Effector memory CD8-positive, alpha-beta T cell (primary cell): ENCODE measurements at places on chromosomes 5 and 9.

- no peak for DNase-seq
Measured at GRCh38 chr5:77958642-77959330, 182.6 kb upstream of the TBCA start.

DNA sequence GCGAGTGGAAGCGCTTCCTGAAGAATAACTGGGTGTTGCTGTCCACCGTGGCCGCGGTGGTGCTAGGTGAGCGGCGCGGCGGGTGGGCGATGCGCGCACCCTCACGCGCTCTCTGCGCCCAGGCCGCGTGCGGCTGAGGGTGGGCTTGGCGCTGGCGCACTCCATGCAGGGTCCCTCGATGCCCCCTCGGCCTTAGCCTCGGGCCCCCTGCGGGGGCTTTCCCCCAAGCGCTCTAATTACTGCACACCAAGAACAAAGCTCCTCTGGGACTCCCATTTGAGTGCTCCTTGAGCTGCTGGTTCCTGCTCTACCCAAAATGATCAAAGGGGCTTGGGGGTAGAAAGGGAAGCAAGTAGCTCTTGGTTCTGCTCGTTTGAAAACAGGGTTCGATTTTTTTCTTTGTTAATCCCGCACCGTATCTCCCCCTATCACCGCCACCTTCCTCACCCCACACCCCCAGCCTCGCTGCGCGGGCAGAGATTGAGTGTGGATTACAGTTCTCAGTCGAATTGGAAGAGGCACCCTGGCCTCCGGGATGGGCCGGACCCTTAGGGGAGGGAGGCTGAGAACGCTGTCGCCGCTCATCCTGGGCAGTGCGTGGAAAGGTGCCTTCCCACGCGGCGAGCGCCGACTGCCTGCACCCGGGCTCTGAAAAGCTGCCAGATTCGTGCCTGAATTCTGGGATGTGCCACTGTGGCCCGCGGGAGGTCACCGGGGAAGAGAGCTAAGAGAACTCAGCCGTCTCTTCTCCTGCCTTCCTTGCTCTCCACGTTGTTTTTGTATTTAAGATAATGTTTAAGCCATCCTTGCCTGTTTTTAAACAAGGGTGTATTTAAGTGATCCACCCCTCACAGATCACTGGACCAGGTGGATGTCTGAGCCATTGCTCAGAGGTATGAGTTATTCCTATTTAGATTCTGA, 697 bp downstream of the SLC1A1 start:
- no peak for DNase-seq

GRCh38 chr9:131762356-131762932, 22.6 kb upstream of the RAPGEF1 start:
- peak; percentile 74 for DNase-seq

- no peak for DNase-seq
Measured at GRCh38 chr9:110047955-110048402, 160.0 kb downstream of the C9orf152 start.

- no peak for DNase-seq
Measured at GRCh38 chr5:153671653-153672346, 181.3 kb downstream of the GRIA1 start.

DNA sequence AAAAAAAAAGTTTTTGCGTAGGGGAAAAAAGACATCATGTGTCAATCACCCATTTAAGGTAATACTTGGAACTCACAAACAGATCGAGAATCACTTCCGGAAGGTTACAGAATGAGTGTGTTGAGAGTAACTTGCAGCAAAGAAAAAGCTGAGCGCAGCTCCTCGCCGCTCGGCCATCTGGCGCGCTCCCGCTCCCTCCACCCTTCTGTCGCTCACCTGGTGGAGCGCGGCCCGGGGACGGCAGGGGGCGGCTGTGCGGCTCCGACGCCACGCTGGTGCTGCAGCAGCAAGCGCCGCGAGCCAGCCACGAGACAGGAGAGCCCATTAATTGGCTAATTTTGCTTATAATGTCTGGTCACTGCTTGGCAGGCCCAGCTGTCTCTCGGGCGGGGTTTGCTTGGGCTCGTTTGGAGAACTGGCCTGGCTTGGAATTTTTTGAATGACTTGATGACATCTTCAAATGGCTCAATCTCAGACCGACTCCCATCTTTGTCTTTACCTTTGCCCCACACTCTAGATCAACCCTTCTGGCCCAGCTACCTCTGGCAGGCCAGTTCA, 601.8 kb downstream of the CCDC171 start:
- DNase-seq: no peak

GRCh38 chr9:16064771-16065170, 511.9 kb downstream of the CCDC171 start:
- DNase-seq: no peak

- no peak for DNase-seq
Measured at GRCh38 chr5:122978068-122978467, 58.5 kb downstream of the PPIC start.

- no peak for DNase-seq
Measured at GRCh38 chr5:112529525-112529924, 110.4 kb upstream of the EPB41L4A start.

GRCh38 chr5:160183075-160183474, 46.2 kb upstream of the FABP6 start:
- DNase-seq: no peak

DNA sequence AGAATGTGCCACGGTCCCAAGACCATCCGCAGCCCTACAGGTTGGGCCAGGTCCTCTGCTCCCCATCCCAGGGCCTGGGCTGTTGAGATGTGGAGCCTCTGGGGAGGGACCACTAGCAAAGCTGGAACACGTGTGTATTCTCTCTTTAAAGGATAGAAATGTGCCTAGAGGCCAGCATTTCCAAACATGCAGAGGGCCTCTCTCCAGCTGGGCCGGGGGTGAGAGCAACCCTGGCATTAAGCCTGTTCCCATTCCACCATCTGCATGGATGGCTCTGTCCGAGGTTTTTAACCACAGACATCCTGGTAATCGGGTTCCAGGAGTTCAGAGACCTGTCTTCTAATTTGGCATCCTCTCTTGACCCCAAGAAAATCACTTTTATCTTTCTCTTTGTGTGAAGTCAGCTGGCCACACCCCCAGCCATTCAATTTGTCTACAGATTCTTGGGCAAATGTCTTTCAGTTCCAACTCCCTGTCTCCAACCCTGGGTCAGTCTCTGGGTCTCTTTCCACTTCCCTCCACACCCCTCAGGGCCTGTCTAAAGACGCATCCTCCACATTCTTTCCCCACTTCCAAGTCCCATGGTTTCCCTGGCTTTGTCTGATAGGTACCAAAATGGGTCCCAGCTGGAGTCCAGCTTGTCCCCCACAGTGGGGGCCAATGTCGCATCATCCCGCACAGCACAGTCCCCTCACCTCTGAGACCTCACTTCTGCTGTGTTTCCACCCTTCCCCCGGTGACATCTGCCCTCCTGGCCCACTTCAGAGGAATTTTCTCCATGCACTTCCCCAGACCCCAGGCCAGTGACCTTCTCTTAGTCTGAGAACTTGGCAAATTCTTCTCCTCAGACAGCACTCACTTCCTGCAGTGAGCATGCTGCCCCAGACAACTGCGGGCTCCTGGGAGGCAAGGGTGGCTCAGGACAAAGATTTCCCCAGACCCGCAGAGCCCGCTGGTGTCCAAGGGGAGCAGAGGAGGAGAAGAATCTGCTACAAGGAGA, 56.8 kb downstream of the PTPDC1 start:
- DNase-seq: no peak

GRCh38 chr5:68459810-68460139, 244.2 kb downstream of the PIK3R1 start:
- no peak for DNase-seq

- no peak for DNase-seq
Measured at GRCh38 chr9:121830441-121831140, 179.2 kb downstream of the DAB2IP start.

GRCh38 chr5:10308844-10309243, 1.1 kb upstream of the CMBL start:
- no peak for DNase-seq

DNA sequence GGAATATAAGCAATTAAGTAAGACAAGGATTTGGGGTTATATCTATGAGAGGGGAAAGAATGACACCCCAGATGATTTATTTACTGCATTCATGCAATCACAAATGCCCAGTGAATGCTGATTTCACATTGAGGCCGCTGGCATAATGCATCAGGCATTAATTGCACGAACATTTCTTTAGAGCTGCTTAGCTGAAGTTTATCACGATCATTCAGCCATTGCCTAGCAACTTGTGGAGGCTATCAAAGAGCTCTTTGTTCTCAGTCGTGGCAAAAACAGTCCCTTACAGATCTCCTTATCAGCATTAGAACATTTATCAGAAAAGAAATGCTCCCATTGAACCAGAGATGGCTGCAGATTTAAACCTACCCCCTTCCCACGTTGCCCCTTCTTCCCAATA, 88.7 kb upstream of the PRRC1 start:
- DNase-seq: no peak

- no peak for DNase-seq
Measured at GRCh38 chr9:37451628-37452027, 13.6 kb downstream of the ZBTB5 start.

DNA sequence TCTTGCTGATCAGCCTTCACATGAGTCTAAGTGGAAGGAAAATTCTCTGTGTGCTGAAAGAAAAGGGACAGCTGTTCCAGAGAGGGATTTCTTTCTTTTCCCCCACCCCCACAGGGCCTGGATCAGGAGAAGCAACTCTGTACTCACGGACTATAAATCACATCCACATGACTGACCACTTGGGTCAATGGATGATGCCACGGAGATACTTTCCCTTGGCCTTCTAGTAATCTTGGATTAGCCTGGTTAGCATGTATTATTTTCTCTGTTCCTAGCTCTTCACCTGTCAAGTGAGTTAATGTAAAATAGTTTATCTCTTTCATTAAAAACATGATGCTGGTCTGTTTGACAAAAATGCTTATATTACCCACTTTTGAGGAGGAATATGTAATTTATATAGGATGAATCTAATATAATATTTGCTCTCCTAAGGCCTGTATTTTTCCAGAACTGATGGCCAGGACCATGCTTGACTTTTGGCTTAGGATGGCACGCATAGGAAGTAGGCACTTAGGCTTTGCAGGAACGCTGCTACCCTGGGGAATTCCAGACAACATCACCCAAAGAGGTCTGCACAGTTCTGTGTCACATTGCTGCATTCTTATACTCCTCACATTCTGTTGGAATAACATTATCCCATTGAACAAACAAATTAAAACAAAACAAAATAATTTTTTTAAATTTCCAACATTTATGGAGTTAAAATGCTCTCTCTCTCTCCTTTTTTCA, 892.1 kb downstream of the TLE1 start:
- no peak for DNase-seq

- DNase-seq: no peak
Measured at GRCh38 chr5:83281176-83281575, 190.4 kb upstream of the VCAN start.

GRCh38 chr5:82107267-82107666, 135.4 kb downstream of the ATG10 start:
- DNase-seq: no peak

- peak; percentile 6 for DNase-seq
Measured at GRCh38 chr9:5626727-5627634, 1.9 kb upstream of the RIC1 start.

DNA sequence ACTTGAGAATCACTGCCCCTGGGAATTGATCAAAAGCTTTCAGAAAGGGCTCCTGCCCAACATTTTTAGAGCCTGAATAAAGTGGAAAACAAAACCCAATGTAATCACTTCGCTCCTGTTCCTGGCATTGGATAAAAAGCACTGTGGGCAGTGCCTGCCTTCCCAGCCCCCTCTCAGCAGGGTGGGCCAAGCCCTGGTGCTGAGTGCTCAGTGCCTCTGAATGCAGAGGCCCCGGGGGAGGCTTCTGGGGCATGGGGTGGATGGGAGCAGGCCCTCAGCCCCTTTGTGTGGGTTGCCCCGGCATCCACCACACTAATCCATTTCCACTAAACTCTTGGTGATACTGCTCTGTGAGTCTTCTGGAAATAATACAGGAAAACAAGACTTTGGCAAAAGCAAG, 55.6 kb downstream of the CFAP90 start:
- no peak for DNase-seq

DNA sequence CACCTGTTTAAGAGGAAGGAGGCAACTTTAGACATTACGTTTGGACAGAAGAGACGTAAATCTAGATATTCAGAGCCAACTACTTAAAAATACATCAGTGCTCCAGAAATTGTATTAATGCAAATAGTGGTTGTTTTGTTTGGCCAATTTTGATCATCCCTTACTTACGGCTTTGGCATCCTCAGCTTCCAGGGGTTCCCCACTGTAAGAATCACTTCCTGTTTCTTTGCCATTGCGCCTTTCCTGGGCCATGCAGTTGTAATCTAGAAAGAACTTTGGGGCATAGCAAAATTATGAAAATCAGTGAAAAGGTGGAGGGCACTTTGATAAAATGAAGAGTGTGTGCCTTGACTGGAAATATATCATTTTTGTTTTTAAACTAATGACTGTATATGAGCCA, 537.2 kb upstream of the TLE4 start:
- no peak for DNase-seq

- no peak for DNase-seq
Measured at GRCh38 chr5:68644971-68645370, 429.4 kb downstream of the PIK3R1 start.

DNA sequence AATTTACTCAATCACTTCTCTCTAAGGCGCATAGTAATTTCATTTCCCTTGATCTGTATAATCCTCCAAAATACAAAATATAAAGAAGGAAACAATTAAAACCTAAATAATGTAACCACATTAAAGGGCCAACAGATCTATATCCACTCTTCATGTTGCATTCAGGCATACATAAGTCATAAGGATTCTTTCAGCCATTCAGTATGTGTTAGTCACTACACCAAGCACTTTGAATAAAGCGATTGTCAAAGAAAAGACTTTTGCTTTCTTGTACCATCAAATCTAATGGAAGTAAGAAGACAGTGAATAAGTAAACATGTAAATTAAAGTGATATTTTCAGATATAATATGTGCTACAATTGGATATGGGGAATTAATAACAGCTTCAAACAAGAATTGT, 569.2 kb upstream of the PTPRD start:
- no peak for DNase-seq

DNA sequence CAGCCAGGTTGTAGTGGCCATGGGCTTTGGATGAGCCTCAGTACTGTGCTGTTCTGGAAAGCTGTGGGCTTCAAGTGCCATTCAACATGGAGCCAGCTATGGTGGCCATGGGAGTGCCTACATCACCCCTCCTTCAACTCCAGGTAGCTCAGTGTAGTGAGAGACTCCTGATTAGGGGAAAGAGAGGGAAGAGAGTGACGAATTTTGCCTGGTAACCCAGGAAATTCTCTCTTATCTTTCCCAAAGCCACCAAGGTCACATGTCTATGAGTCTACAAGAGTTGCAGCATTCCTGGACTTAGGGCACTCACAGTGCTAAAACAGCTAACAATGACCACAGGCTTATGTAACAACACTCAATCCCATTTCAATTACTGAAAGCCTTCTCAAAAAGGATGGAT, 81.7 kb upstream of the SPTLC1 start:
- no peak for DNase-seq

- no peak for DNase-seq
Measured at GRCh38 chr5:41435276-41435675, 75.1 kb downstream of the PLCXD3 start.

- DNase-seq: no peak
Measured at GRCh38 chr5:160361624-160362228, 8.7 kb downstream of the C1QTNF2 start.

- no peak for DNase-seq
Measured at GRCh38 chr5:37807015-37807414, 32.8 kb downstream of the GDNF start.
